ENCODE measurements at places on chromosomes 13 and 19.

DNA sequence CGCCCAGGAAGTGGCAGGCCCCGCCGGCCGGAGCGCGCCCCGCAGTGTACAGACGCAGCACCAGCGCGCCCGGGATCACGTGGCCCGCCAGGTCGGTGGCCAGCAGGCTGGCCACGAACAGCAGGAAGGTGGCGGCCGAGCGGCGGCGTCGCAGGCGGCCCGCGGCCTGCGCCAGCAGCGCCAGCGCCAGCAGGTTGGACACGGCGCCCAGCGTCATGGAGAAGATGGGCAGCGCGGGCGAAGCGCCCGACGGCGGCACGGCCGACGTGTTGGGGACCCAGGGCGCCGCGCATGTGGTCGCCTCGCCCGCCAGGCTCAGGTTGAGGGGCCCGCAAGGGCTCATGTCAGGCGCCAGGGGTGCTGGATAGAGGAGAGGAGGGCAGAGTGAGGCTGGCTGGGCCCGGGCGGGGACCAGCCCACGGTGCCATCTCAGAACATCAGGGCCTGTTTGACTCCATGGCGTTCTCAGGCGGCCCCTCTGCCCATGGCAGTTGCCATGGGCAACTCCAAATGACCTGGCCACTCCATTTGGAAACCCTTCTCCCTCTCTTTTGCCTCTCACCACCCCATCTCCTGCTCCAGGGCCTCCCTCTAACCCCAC is 1.1 kb downstream of the PTGER1 start:
- peak; percentile 9 for DNase-seq

GRCh38 chr19:30879225-30879624 is 470.0 kb downstream of the TSHZ3 start:
- no peak for DNase-seq

DNA sequence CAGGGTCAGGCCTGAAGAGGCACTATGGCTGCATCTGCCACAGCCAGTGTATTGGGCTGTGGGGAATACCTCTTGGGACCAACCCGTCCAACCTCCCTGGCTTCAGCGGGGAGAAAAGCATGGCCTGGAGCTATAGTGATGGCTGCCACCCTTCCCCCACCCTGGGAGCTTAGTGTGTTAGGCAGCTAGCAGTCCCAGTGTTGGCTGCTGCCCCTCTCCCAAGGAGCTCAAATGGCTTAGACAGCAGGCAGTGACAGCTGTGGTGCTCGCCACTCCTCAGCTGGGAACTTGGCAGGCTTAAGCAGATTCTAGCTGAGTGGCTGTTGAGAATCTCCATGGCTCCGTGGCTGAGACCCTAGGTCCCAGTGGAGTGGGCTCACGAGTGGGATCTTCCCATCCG is 19.7 kb downstream of the ACOD1 start:
- no peak for DNase-seq

GRCh38 chr19:12794196-12794941 is 3.1 kb downstream of the JUNB start:
- no peak for DNase-seq

DNA sequence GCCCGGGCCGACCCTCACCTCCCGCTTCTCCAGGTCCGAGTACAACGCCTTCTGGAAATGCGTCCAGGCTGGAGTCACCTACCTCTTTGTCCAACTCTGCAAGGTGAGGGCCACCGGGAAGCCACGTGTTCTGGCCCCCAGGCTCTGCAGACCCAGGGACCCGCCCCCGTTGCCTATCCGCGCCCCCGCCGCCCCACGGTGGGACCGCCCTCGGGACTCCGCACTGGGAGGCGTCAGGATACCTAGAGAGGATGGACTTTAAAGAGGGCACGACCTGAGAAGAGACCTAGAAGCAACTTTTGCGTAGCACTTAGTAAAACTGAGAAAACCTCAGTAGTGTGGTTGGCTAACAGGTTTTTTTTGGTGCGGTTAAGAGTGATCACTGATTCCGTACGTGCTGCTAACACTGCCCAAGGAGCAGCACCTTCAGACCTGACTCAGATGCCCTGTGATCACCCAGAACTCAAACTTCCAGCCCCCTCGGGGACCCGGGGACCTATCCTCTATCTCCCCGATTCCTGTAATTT is 492 bp downstream of the TMEM147 start:
- no peak for DNase-seq

- DNase-seq = no peak
These were observed 15.1 kb downstream of the CRTC1 start for GRCh38 chr19:18698321-18699167.

- no peak for DNase-seq
These were observed 1.6 kb downstream of the BRSK1 start for GRCh38 chr19:55285229-55285890.

- no peak for DNase-seq
These were observed 175.0 kb downstream of the PTPRS start for GRCh38 chr19:5165697-5166019.

DNA sequence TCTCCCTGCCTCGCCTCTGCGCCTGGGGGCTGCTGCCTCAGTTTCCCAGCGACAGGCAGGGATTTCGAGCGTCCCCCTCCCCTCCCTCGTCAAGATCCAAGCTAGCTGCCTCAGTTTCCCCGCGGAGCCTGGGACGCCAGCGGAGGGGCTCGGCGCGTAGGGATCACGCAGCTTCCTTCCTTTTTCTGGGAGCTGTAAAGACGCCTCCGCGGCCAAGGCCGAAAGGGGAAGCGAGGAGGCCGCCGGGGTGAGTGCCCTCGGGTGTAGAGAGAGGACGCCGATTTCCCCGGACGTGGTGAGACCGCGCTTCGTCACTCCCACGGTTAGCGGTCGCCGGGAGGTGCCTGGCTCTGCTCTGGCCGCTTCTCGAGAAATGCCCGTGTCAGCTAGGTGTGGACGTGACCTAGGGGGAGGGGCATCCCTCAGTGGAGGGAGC is 722 bp upstream of the ICAM1 start:
- no peak for DNase-seq

DNA sequence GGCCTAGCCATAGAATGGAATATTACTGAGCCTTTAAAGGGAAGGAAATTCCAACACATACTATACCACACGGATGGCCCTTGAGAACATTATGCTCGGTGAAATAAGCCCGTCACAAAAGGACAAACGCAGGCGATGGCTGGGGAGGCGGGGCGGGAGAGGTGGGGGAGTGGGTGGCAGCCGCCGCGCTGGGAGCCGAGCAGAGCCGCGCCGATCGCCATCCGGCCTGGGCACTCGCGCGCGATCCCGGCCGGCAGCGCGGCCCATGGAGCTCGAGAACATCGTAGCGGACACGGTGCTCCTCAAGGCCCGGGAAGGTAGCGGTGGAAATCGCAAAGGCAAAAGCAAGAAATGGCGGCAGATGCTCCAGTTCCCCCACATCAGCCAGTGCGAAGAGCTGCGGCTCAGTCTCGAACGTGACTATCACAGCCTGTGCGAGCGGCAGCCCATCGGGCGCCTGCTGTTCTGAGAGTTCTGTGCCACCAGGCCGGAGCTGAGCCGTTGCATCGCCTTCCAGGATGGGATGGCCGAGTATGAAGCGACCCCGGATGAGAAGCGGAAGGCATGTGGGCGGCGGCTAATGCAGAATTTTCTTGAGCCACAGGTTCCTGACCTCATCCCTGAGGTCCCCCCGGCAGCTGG is 140.1 kb downstream of the ZDHHC20 start:
- no peak for DNase-seq

All from hippocampal formation (tissue), 2 donors.